H9 (cell line): ENCODE measurements at places on chromosomes 3 and 15.

DNA sequence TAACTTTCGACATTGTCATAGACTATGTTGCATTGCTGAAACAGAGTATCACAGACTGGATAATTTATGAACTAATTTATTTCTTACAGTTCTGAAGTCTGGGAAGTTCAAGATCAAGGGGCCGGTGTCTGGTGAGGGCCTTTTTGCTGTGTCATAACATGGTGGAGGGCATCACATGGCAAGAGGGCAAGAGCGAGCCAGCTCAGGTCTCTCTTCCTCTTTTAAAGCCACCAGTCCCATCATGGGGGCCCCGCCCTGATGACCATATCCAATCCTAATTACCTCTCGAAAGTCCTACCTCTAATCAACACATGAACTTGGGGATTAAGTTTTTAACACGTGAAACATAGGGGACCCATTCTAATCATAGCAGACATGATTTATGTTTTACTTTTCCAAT is 33.5 kb upstream of the DCUN1D1 start:
- DNase-seq = no peak

- no peak for DNase-seq
Measured at GRCh38 chr15:95620934-95621579, 709.4 kb upstream of the NR2F2 start.

- no peak for DNase-seq
Measured at GRCh38 chr3:40068636-40069035, 240.9 kb upstream of the EIF1B start.

DNA sequence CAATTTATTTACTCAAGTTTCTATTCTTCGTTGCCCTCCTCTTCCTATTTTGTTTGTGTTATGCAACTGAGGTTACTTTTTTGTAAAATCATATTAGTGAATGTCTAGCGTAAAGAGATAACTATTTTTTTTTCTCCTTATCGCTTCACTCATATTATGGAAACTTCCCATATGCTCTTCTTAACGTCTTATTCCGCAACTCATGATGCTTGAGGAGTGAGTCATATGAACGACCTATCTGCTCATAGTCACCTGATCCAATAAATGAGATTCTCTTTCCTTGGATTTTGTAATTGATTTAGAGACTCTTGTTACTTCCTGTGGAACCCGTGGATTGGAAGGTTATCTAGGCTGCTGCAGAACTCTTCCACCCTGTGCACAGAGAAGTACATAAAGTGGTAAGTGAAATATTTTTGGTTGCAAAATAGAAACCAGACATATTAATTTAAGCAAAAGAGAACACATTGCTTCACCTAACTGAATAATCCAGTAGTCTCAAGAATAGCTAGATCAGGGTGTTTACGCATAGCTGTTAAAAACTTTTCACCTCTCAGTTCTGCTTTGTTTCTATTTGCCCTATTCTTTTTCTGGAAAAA is 719.3 kb upstream of the SGO1 start:
- DNase-seq = no peak

GRCh38 chr15:39925112-39925842 is 5.2 kb upstream of the GPR176 start:
- no peak for DNase-seq
